Cerebellum (tissue), 4 donors: ENCODE measurements at places on chromosomes 12 and 14.
A peak's percentile ranks its signal among the peaks of the same experiment; 100 is the strongest.

- DNase-seq, result no peak
Observed at GRCh38 chr12:52346593-52346992, 20.7 kb downstream of the KRT85 start.

DNA sequence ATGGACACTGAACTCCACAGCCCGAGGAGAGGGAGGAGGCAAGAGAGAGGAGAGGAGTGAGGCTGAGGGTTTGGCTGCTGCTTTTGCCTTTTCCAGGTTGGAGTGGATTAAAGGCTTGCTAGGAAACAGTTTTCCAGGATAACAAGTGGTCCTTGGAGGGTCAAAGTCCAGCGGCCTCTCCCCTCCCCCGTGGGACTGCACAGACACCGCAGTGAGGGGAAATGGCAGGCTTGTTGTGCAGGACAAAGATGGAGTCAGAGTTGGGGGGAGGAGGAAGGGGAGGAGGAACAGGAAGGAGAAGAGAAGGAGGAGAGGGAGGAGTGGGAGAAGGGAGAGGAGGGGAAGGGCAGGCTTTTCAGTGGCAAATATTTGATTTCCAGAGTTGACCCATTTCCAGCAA, 245.5 kb downstream of the RBM19 start:
- no peak for DNase-seq

DNA sequence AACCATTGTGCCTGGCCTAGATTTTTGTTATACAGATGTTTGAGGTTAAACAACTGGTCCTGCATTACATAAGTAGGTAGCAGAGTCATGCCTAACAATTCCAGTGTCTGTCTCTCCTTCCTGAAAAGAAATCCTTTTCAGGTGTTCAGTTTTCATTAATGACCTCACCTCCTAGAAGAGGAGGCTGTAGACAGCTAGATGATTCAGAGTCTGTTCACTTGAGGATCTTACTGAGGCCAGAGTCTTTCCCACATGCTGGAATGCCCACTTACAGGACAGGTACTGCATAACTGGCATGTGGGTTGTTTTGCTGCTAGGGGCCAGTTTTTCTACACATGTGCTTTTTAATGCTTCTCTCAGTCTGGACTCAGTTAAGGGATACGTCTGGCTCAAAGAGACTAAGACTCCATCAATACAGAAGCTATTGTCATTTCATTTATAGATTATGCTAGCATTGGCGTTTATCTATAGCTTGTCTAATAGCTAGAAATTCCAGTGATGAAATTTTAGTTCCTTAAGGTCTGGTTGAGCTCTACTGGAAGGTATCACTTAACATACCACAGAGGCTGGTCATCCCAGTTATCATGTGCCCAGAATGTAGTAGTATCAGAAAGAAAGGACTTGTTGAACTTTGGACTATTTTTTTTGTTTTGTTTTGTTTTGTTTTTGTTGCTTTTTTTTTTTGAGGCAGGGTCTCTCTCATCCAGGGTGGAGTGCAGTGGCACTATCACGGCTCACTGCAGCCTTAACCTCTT, 206.4 kb downstream of the ERC1 start:
- no peak for DNase-seq

DNA sequence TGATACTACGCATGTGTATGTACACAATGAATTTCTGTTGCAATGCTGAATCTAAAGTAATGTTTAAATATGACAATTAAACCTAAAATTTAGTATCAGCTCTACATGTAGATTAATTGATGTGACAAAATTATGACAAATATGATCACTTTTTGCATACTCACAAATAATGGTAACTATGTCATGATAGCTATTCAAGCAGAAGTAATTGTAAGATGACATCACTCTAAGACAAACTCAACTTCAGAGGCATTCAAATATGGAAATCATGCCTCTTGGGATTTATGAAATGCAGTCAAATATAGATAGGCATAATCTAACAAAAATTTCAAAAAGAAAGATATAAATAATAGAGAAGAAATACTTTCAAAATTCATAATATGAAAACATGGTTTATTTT, 571.7 kb upstream of the LRFN5 start:
- no peak for DNase-seq

DNA sequence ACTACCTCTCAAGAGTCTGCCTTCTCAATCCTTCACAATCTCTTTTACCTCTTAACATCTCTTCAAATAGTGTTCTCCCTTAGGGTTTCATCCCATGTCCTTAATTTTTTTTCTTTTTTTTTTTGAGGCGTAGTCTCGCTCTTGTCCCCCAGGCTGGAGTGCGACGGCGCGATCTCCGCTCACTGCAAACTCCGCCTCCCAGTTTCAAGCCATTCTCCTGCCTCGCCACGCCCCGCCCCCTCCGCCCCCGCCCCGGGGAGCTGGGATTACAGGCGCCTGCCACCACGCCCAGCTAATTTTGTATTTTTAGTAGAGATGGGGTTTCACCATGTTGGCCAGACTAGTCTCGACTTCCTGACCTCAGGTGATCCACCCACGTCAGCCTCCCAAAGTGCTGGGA, 7.0 kb upstream of the BCAT1 start:
- DNase-seq, result no peak

- DNase-seq, result no peak
Observed at GRCh38 chr12:33296529-33296928, 143.1 kb downstream of the SYT10 start.

GRCh38 chr14:22434901-22435550, 154.0 kb downstream of the DAD1 start:
- no peak for DNase-seq

GRCh38 chr12:121089813-121090430, 42.8 kb upstream of the P2RX7 start:
- DNase-seq, result no peak

DNA sequence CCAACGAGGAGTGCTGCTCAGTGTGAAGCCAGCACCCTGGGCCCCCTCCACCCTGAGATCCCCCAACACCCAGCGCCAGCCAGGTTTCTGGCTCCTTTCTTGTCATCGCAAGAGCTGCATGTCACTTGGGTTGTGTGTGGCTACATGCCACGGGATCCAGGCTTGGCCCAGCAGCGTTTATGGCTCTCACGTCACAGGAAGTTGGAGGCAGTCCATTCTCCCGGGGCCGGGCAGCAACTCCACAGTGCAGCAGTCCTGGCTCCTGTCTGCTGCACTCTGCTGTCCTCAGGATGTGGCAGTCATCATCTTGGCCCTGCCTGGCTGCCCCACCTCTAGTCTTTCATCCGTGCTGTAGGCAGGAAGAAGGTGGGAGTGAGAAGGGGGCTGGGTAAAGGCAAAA, 78.3 kb downstream of the AACS start:
- DNase-seq, result peak; percentile 12

DNA sequence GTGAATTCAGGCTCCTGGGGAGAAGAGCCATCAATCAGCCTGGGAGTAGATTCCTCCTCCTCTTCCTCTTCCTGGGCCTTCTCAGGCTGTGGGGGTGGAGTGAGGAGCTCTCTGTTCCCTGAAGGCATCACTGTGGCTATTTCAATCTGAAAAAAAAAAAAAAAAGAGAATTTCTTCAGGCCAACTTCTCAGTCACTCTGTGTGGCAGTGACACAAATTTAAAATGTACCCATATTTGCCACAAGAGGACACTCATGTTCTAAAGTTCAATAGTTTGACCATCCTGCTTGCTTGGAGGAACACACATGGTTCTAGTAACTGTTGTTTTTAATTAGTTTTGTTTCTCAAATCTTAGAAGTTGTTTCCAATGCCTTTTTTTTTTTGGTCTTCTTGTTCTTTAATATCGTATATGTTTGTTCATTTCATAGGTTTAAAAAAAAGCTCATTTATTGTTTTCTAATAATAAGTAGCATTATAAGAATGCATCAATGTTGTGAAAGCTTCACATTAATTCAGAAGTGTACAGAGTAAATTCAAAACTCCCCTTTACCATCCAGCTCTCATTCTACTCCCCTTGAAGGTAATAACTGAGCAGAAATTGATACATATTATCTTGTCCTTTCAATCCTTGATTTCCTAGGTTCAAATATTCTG, 23.3 kb upstream of the CCER1 start:
- DNase-seq, result peak; percentile 52

DNA sequence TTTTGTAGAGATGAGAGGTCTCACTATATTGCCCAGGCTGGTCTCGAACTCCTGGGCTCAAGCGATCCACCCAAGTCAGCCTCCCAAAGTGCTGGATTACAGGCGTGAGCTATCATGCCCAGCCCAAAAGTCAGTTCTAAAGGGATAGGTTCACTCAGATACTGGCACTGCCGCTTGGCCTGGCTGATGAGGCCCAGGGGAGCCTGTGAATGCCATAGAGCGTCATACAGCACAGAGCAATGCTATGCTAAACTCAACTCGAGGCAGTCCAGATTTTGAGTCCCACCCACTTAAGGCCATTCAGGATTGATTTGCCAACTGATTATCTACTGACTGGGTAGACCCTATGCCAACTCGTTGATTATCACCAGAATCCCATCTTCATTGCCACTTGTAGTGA, 179.4 kb downstream of the ESR2 start:
- no peak for DNase-seq

DNA sequence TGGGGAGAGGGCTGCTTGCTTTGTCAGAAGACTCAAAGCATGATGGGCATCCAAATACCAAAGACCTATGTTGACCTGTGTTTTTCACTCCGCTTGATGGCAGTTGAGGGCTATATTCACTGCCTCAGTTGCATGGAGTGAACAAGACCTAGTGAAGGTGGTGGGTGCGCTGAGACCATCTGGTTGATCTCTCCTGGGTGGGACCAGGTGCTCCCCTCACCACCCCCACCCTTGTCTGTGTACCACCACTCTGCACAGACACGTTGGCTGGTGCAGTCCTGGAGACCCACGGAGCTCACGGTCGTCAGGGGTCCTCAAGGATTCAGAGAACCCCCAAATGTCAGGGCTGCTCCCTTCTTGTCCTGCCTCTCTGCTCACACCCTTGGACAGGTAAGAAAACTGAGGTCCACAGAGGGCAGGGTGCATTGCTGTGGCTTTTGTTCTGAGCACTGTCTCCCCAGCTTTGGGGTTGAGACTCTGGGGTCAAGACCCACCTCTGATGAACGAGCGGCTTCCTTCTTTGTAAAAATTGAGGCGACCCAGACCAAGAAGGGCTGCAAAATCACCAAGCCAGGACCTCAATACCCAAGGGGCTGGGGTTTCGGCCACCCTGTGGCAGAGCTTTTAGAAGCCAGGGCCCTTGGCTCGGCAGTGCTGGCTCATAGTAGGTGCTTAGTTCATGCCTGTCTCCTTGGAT, 166.3 kb upstream of the RTL1 start:
- no peak for DNase-seq

GRCh38 chr12:96520767-96521166, 31.4 kb downstream of the CFAP54 start:
- no peak for DNase-seq

DNA sequence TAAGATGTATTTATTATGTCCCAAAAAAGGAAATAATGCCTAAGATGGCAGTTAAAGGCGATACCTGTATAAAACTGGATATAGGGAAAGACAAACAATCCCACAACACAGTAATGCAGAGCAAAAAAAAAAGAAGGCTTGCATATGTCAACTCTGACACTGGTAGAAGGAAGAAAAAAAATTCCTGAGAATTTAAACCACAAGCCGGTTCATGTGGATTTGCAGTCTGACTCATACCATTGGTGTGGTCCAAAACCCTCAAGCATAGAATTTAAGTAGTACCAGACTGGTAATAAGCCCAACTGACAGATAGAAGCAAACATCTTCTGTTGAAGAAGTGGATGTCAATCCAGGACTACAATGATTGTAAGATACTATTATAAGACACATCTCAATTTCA, 7.2 kb downstream of the DNAI7 start:
- no peak for DNase-seq

DNA sequence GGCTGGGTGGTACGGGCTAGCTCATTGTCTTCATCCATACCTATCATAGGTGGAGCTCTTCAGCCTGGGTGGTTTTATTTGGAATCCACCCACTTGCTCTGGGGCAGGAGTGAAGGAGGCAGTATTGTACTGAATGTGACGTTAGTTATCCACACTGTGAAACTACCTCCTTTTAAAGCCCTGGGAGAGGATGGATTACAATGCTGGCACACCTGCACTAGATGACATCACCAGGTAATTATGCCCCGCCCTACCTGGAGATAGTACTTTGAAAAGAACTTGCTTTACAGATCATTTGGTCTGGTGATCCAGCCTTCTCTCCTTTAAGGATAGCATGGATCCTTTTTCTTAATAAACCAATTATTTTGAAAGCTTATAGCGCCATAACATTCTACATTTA, 78.0 kb downstream of the B4GALNT3 start:
- no peak for DNase-seq

GRCh38 chr12:62718762-62719426, 216.1 kb downstream of the PPM1H start:
- no peak for DNase-seq

DNA sequence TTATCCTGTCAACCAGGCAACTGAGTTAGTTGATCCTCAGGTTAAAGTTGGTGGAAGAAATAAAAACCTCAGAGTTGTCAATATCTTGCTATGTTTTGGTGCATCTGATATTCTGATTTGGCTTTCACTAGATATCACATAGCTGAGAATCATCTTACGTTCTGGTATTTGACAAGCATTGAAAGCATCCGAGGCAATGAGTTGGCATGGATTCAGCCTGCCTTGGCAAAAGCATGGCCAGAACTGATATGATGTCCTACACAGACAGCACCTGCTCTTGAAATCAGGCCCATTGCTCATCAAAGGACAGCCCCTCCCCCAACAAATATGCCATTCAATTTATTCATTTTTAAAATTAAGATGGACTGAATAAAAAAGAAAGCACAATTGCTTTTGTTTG, 320.7 kb upstream of the ATP2B1 start:
- peak; percentile 79 for DNase-seq

GRCh38 chr12:127861406-127861805, 405.6 kb upstream of the TMEM132C start:
- DNase-seq, result no peak

DNA sequence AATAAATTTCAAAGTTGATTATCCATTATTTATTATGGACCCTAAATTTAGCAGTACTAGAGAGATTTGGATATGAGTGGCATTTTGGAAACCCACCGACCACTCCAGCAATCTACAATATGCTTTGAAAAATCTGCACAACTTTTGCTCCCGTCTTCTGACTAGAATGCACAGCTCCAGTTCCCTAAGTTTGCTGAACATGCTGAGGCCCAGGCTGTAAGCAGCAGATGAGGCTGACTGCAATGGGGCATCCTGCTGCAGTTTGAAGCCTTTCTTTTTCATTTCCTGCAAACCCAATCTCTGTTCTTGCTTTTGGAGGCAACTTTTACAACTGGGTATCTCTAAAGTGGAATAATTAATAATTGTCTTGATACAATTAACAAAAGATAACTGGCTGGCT, 405.8 kb downstream of the ATP23 start:
- DNase-seq, result no peak

DNA sequence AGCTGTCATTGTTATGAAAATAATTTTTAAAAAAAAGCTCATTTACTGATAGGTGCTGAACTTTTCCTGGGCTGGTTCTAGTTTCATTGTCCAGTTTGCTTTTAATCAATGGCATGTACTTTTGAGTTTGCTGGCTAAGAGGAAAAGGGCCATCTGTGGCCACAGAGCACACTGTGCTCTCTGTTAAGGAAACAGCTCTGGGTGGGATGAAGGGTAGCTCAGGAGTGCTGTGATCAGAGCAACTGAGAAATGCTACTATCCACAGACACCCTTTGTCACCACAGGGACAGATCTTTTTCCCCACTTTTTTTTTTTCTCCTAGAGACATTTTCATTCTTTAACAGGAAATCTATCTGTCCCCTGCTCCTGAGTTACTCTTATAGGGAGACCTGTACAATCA, 387.1 kb upstream of the PRICKLE1 start:
- DNase-seq, result no peak

- DNase-seq, result no peak
Observed at GRCh38 chr12:80939231-80939950, 1.7 kb upstream of the LIN7A start.

GRCh38 chr12:55642669-55643068, 6.0 kb downstream of the OR10P1 start:
- no peak for DNase-seq

- DNase-seq, result no peak
Observed at GRCh38 chr12:71721783-71722505, 32.7 kb upstream of the RAB21 start.
